ENCODE measurements at places on chromosomes 11 and 22.
A peak's percentile ranks its signal among the peaks of the same experiment; 100 is the strongest.

GRCh38 chr22:35835998-35836691 is 118.5 kb downstream of the APOL5 start:
- peak; percentile 80 for DNase-seq

- DNase-seq: no peak
Measured at GRCh38 chr11:16125796-16126195, 230.6 kb downstream of the SOX6 start.

- no peak for DNase-seq
Measured at GRCh38 chr22:42026705-42027104, 28.1 kb downstream of the WBP2NL start.

- no peak for DNase-seq
Measured at GRCh38 chr22:39463931-39464390, 7.1 kb downstream of the MGAT3 start.

- DNase-seq: no peak
Measured at GRCh38 chr22:23210428-23211170, 30.3 kb downstream of the BCR start.

GRCh38 chr11:119858288-119858687 is 129.3 kb upstream of the NECTIN1 start:
- no peak for DNase-seq

DNA sequence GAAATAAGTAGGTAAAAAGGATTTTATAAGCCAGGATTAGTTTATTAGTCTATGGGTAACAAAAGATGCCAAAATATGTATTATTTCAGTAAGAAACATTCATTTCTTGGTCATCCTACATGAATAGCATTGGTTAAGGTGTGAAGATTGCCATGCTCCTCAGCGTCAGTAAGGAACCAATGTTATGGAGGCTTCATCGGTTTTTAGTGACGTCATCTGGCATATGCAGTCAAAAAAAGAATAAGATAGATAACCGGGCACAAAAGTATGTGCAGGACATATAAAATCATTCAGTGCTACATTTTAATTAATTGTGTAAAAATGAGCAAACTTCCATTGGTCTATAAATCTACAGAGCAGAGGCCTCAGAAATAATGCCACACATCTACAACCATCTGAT is 29.4 kb downstream of the TRIM5 start:
- DNase-seq: no peak

DNA sequence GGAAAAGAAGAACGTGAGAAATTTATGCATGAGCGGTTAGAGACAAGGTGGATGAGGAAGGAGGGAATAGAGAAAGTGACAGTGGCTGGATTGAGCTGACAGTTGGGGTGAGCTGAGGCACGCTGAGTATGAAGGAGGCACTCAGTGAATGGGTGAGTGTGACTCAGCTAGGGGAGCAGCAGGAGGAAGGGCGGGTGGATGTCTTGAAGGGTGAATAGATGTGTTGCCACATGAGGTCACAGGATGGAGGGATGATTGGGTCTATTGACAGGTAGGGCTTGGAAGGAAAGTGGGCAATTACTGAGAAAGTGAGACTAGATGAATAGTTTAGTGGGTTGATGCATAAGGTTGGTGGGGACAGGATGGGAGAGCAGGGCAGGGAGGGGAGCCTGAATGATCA is 8.0 kb downstream of the IFITM10 start:
- DNase-seq: no peak

- DNase-seq: no peak
Measured at GRCh38 chr11:46958777-46959176, 22.2 kb downstream of the CSTPP1 start.

Data from LoVo (cell line).